ENCODE measurements at places on chromosomes 2 and 18.

- peak; percentile 55 for DNase-seq
These were observed 186.9 kb downstream of the TTC32 start for GRCh38 chr2:19714926-19715325.

- no peak for DNase-seq
These were observed 51.9 kb downstream of the TET3 start for GRCh38 chr2:74036450-74037195.

- no peak for DNase-seq
These were observed 191.2 kb downstream of the BCL2 start for GRCh38 chr18:63128237-63128974.

DNA sequence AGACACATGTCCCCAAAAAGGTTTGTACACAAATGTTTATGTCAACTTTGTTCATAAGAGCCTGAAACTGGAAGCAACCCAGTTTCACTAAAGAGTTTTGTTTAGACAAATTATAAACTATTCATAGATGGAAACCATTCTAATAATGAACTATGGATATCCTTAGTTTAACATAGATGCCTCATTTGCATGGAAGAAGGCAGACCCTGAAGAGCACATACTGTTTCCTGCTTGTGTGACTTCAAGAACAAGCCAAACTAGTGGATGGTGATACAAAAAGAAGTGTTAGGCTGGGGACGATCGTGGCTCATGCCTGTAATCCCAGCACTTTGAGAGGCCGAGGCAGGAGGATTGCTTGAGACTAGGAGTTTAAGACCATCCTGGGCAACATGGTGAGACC is 48.1 kb downstream of the ACOXL start:
- DNase-seq = no peak

Measured in astrocyte of the cerebellum (primary cell).